Stimulated activated CD4-positive, alpha-beta T cell treated with anti-CD3 and anti-CD28 coated beads, Interleukin-1b, Interleukin-23, amount 100 ng/mL, for 1 hour (primary cell): ENCODE measurements at places on chromosomes 1 and 21.

GRCh38 chr21:42525676-42526378, 12.2 kb downstream of the SLC37A1 start:
- DNase-seq, result no peak

- no peak for DNase-seq
These were observed 13.1 kb downstream of the KCND3 start for GRCh38 chr1:111976332-111976731.

DNA sequence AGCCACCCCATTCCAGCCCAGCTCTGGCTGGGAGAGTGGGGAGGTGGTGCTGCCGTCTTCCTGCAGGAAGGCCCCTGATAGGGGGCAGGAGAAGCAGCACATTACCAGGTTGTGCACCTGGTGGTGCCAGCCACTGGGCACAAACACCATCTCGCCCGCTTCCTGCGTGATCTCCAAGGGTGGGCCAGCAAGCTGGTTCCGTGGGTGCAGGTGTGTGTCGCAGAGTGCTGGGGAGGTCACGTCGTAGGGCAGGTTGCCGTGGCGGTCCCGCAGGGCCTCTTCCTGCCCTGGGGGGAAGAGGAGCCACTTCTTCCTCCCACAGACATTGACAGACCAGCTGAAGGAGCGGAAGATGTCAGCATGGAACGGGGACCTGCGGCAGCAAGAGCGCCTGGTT, 1.8 kb downstream of the JMJD4 start:
- DNase-seq, result no peak

GRCh38 chr1:1041092-1041523, 21.2 kb downstream of the AGRN start:
- DNase-seq, result no peak

GRCh38 chr1:236163463-236164153, 21.3 kb downstream of the GPR137B start:
- DNase-seq, result no peak

- DNase-seq, result no peak
These were observed 9.3 kb upstream of the DPYD start for GRCh38 chr1:97929874-97930851.

DNA sequence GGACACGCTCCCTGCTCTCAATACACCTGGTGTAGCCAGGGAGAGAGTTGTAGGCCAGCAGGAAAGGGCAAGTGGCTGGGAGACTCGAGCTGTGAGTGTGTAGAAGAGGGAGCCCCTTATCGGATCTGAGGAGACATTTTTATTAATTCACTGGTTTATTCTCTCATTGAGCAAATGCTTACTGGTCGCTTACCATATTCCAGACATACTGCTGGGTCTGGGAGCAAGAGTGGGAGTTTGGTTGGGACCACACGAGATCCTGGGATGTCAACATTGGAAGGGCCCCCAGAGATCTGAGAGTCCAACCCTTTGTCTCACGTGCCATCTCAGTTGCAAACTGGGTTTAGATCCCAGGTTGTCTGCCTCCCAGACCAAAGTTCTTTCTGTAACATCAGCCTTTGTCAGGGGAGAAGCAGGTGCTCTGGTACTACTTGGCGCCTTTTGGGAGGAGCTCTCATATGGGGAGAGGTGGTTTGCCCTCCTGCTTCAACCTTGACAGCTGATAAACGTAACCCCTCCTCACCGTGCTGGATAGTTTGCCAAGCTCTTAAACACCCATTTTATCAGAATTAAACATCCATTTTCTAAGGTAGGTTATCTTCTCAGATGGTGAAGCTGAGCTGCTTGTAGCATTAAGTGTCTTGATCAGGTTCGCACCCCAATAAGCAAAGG, 742 bp downstream of the TMEM222 start:
- DNase-seq, result no peak

GRCh38 chr1:150009604-150010392, 728 bp downstream of the OTUD7B start:
- peak; percentile 19 for DNase-seq

GRCh38 chr1:15849775-15850324, 2.3 kb downstream of the SPEN start:
- no peak for DNase-seq

- DNase-seq, result no peak
These were observed 63.0 kb downstream of the PROX1 start for GRCh38 chr1:214050513-214051401.

DNA sequence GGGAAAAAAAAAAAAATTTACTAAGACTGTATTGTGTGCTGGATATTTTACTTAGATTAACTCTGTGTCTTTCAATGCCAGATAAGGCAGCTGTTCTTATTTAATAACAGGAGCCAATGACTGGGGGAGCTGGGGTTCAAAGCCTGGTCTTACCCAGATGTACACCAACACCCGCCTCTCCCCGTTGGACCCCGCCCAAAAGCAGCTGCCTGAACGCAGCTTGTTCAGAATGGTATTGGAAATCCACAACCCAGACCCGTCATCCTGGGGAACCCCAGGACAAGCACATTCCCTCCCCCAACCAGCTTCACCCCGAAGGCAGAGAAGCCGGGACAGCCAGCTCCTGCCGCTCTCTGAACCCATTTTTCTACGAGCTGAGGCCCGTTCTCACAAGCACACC, 113.6 kb upstream of the TMPRSS2 start:
- no peak for DNase-seq

DNA sequence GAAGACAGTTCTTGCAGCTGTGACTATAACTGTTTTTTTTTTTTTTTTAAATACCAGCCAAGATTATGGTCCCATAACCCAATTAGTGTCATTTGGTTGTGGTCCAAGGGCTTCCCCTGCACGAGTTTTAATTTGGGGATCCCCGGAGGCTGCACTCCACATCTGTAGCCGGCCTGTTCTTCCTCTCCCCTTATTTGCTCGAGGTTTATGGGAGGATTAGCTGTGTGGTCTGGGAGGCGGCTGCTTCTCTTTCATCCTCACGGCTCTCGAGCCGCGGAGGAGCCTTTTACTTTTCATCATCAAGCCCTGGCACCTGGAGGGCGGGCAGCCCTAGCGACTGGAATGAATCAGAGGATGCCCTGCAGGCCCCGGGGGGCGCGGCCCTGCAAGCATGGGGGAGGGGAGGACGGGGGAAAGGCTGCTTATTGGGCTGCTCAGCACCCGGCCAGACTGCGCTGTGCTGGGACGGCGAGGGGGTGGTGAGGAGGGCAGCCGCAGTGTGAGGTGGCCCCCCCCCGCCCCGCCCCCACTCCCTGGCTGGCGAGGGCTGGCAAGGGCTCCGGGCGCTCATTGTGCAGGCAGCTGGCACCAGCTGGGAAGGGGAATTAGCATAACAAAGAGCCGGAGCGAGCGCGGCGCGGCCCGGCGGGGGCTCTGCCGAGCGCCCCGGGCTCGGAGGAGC, 18.5 kb downstream of the SERTAD4 start:
- no peak for DNase-seq

DNA sequence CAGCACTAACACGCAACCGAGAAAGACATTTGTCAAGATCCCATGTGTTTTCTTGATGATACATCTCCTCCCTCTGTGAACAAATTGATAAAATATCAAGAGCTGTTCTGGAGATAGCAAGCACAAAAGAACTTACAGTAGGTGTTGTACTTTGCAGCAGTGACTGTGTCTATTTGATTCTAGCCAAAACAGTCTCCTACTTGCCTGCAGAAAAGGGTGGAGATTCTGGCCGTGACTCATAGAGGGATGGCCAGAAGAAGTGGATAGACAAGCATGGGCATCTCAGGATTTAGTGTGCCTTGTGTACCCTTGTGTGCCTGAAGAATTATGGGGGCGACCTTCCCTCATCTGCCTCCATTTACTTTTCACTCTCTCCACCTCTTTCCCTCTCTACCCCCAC, 458.4 kb upstream of the LRRC7 start:
- no peak for DNase-seq

DNA sequence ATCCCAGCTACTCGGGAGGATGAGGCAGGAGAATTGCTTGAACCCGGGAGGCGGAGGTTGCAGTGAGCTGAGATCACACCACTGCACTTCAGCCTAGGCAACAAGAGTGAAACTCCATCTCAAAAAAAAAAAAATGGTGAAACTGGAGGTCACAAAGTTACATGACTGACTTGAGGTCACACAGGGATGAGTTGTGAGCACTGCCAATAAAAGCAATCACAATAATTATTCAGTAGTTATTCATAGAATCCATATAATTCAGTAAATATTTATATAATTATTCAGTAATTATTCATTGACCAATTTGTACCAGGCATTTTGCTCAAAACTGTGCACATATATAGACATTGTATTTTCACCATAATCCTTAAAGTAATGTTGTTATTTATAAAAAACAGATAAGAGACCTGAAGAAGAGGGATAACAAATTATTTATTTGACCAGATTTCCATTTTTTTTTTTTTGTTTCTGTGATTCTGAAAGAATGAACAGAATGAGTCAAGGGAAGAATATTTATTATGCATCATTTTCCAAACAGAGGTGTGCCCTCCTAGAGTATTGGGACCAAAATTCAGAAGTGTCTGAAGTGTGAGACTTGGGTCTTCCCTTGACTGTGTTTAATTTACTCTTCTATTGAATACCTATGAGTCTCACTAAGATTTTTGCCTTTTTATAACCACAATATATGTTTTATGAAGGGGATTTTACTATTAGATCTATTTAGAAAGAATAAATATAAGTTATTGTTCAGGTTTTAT, 43.0 kb downstream of the PRKAB2 start:
- no peak for DNase-seq

DNA sequence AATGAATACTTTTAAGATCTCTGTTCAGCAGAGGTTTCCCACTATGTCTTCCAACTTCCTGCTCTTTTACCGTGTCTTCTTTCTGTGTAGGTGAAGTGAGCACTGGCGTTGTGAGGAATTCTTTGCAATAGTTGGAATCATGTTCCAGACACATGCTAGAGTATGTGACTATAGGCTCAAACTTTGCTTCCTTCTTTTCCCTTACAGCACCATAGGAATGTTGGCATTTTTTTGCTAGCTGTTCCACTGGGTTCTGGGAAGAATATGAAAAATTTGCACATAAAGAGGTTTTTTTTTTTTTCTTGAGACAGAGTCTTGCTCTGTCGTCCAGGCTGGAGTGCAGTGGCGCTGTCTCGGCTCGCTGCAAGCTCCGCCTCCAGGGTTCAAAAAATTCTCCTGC, 15.7 kb upstream of the HUNK start:
- DNase-seq, result no peak

DNA sequence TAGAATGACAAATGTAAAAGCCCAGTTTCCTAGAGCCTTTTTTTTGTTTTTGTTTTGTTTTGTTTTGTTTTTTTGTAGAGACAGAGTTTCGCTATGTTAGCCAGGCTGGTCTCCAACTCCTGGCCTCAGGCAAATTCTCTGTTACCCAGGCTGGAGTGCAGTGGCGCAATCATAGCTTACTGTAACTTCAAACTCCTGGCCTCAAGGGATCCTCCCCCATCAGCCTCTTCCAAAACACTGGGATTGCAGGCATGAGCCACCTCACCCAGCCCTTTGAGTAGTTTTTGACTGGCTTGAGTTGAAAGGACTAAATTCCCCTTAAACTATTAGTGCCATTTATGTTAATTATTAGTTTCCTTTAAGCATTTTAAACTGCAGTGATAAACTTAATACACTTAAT, 28.8 kb upstream of the ZBTB18 start:
- no peak for DNase-seq

GRCh38 chr1:234234199-234234598, 139.1 kb upstream of the COA6 start:
- no peak for DNase-seq

- DNase-seq, result no peak
These were observed 4.1 kb downstream of the SPATC1L start for GRCh38 chr21:46180079-46180722.

- no peak for DNase-seq
These were observed 93.6 kb downstream of the KIF14 start for GRCh38 chr1:200526709-200527612.

- DNase-seq, result no peak
These were observed 42.6 kb downstream of the F13B start for GRCh38 chr1:197024460-197024859.

DNA sequence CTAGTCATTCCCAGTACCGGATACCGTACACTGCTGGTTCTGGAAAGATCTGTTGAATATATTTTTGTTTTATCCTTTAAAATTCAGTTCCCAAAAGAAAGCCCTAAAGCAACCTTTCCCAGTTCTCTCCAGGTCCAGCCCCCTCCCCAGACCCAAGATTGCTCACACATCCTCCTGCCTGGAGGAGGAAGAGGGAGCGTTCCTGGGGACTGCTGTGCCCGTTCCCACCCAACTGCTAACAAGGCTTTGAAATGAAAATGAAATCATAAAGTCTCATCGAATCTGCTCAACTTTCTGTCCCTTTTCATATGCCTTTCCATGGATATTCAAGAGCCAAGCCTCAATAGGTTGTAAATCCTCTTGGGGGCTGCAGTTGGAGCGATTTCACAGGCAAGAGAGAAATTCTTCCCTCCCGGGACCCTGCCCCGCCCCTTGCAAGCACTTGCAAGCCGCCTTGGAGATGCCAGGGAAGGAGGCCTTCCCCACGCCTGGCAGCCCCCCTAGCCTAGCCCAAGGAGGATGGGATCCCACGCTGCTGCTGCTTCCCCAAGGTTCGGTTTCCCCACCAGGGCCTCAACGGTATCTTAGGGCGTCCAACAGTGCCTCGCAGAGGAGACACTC, 113.2 kb upstream of the CACHD1 start:
- no peak for DNase-seq

GRCh38 chr1:26540351-26540750, 10.8 kb downstream of the RPS6KA1 start:
- DNase-seq, result no peak

- no peak for DNase-seq
These were observed 1376.2 kb downstream of the NCAM2 start for GRCh38 chr21:22374218-22374969.

- no peak for DNase-seq
These were observed 36.7 kb upstream of the TARDBP start for GRCh38 chr1:10975567-10976326.

DNA sequence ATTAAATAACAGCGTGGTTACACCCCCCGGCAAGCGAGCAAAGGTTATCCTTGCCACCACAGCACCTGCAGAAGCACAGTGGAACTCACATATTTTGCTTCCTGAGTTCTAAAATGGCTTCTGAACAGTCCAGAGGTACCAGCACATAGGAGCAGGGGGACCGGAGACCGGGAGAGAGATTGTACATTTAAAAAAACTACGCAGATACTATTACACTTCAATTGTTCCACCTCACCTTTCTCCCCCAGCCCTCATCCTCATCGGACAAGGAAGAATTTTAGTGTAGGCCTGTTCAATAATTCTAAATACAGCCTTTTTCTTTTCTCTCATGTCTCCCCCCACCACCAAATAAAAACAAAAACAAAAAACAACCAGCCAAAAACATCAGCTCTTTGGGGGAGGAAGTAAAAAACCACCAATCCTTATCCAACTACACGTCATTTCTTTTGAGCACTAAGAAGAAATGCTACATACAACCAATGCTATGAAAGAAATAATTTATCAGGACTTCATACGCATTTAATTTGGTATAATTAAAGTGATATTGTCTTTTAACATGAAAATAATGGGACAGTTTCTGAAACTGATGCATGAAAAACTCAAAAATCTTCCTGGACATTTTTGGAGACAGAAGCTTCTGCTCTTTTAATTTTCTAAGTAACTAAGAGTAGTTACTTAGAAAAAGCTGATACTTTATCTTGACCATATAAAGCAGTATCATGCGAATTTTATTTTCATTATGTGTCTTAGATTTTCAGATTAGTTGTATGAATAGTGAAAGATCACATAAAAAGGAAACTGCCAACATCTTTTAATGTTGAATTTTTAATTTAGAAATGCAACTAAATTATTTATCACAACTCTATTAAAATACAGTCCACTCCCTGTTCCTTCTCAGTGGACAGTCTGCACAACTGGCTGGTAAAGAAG, 9.1 kb downstream of the CDKN2C start:
- DNase-seq, result no peak

GRCh38 chr1:162876751-162877150, 15.8 kb upstream of the CCDC190 start:
- DNase-seq, result no peak

- no peak for DNase-seq
These were observed 3.6 kb downstream of the ACTN2 start for GRCh38 chr1:236689713-236690569.
